Metanephros (tissue), 2 donors: ENCODE measurements at places on chromosomes 6 and 20. TPM values are rescaled to one million over a fixed set of nuclear protein-coding genes. Genes with fewer than 3 reads are reported as not detected.

TRIM10 gene
- 2.7 TPM for total RNA-seq

MYLK4 gene
- total RNA-seq = 1.3 TPM

RAB5IF gene
- total RNA-seq = 47.4 TPM

TMEM170B gene
- total RNA-seq = 6.0 TPM

HLA-DPB1 gene
- total RNA-seq = 26.6 TPM

SLC17A3 gene
- 0.12 TPM for total RNA-seq

TNF gene
- total RNA-seq = 0.35 TPM

RIPOR2 gene
- total RNA-seq = 18.2 TPM

PDYN gene
- total RNA-seq = 0.12 TPM

LINC00237 gene
- total RNA-seq = not detected

METTL24 gene
- 24.2 TPM for total RNA-seq

PPARD gene
- 12.3 TPM for total RNA-seq

KCNK17 gene
- 1.1 TPM for total RNA-seq

TNNC2 gene
- 555 TPM for total RNA-seq

BTN1A1 gene
- not detected for total RNA-seq

FHL5 gene
- 0.93 TPM for total RNA-seq

TUBB2B gene
- total RNA-seq = 126 TPM

APOBEC2 gene
- 197 TPM for total RNA-seq

DNMT3B gene
- total RNA-seq = 4.7 TPM

MYLIP gene
- 75.5 TPM for total RNA-seq

CYP24A1 gene
- total RNA-seq = 3.3 TPM

ENPP4 gene
- 16.8 TPM for total RNA-seq

CST5 gene
- total RNA-seq = not detected

WFDC12 gene
- not detected for total RNA-seq

SLC26A8 gene
- 0.29 TPM for total RNA-seq

TAAR5 gene
- not detected for total RNA-seq

DEK gene
- 88.7 TPM for total RNA-seq

ENPP3 gene
- 6.5 TPM for total RNA-seq

RIPOR3 gene
- 18.1 TPM for total RNA-seq

GFOD1 gene
- total RNA-seq = 6.0 TPM

RAET1G gene
- 1.1 TPM for total RNA-seq

CNBD2 gene
- total RNA-seq = 4.0 TPM

LRRN4 gene
- 15.2 TPM for total RNA-seq
